Cerebellar cortex (tissue), 1 donor: ENCODE measurements at places on chromosomes 16 and 17.

DNA sequence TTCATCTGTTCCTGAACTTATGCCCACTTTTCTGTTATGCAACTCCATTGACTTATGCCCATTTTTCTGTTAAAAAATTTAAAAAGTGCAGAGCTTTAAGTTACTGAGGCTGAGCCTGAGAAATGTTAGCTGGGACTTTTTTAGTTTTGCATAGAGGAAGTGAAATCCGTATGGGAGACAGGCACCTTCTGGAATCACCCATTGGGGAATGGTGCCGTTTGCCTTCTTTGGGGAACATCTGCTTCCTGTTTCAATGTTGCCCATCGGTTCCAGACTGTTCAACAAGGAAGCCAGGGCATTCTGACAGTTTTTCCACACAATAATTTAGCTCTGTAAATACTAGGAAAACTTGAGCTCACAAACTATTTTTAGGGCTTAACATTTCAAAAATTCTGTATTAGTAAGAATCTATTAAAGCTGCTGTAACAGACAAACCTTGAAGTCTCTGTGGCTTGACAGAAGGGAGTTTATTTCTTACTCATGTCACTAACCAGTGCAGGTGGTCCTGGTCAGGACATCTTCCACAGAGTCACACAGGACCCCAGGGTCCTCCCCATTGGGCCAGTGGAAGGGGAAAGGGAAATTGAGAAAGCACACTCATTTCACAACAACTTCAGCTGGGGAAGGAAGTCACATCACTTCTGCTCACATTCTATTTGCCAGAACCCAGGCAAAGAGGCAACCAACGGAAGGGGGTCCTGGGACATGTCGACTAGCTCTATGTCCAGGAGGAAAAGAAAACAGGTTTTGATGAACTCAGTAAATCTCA lies 17.2 kb downstream of the PRKCB start:
- no peak for DNase-seq

DNA sequence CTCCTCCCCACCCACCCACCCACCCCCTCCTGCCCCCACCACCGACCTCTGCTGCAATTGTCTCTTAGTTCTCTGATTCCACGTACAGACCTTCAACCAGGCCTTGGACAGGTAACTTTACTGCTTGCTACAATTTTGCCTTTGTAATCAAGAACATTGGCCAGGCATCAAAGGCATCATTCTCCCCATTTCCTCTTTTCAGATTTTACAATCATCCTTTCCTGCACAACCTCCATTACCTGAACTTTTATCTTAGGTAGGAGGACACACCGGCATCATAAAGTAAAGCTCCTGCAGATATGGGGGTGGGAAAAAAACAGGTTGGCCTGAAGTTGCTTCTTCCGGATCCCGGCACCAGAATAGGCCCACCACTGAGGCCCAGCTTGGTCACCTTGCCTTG lies 25.7 kb upstream of the SUPT4H1 start:
- DNase-seq, result no peak

GRCh38 chr17:77909236-77909635 lies 49.3 kb upstream of the TNRC6C start:
- DNase-seq, result no peak

GRCh38 chr16:47644166-47644565 lies 183.0 kb downstream of the PHKB start:
- no peak for DNase-seq

GRCh38 chr17:68576137-68576536 lies 25.0 kb downstream of the FAM20A start:
- no peak for DNase-seq
